ENCODE measurements at places on chromosomes 12 and 14.

DNA sequence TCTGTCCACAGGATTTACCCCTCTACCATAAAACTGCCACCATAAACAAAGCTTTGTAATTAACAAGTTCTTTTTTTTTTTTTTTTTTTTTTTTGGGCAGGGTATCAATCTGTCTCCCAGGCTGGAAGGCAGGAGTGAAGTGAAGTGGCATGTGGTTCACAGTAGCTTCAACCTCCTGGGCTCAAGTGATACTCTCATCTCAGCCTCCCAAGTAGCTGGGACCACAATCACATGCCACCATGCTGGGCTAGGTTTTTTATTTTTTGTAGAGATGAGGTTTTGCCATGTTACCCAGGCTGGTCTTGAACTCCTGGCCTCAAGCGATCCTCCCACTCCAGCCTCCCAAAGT is 61.1 kb upstream of the NUDT4 start:
- no peaks in the 10 kb centered on the region for H3K27me3 ChIP-seq
- no peak overlapping the region for H3K4me3 ChIP-seq
- no peak overlapping the region for H3K27ac ChIP-seq
- peaks cover 3% of the 10 kb centered on the region for H3K4me1 ChIP-seq
- H3K36me3 ChIP-seq: no peaks in the 10 kb centered on the region

GRCh38 chr14:73739899-73740617 is 25.9 kb upstream of the PNMA1 start:
- no peaks in the 10 kb centered on the region for H3K27me3 ChIP-seq
- H3K36me3 ChIP-seq: peaks cover 32% of the 10 kb centered on the region
- peak overlapping the region; percentile 37 for H3K27ac ChIP-seq
- peaks cover 55% of the 10 kb centered on the region for H3K4me1 ChIP-seq
- no peak for DNase-seq
- no peak overlapping the region for H3K4me3 ChIP-seq

- no peak overlapping the region for H3K27ac ChIP-seq
- H3K27me3 ChIP-seq: peaks cover 46% of the 10 kb centered on the region
- H3K4me1 ChIP-seq: peaks cover 1% of the 10 kb centered on the region
- peaks cover under 1% of the 10 kb centered on the region for H3K36me3 ChIP-seq
- H3K4me3 ChIP-seq: no peak overlapping the region
These were observed 6.3 kb downstream of the B4GALNT3 start for GRCh38 chr12:466039-466438.

DNA sequence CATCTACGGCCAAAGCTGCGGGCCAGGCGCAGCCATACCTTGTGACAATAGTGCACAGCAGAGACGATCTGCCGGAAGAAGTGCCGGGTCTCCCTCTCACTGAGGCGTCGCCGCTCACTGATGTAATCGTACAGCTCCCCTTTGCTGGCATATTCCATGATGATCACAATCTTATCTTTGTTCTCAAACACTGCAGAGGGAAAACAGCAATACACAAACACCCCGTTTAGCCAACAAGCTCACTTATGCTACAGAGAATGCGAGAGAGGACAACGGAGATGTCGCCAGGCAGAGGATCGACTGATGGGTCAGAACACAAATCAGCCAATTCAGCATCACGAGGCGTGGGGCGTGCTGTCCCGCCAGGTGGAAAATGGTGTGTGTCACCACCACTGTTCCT is 52.1 kb downstream of the NUAK1 start:
- H3K27me3 ChIP-seq: peaks cover 10% of the 10 kb centered on the region
- DNase-seq: no peak
- no peaks in the 10 kb centered on the region for H3K36me3 ChIP-seq
- H3K27ac ChIP-seq: no peak overlapping the region

DNA sequence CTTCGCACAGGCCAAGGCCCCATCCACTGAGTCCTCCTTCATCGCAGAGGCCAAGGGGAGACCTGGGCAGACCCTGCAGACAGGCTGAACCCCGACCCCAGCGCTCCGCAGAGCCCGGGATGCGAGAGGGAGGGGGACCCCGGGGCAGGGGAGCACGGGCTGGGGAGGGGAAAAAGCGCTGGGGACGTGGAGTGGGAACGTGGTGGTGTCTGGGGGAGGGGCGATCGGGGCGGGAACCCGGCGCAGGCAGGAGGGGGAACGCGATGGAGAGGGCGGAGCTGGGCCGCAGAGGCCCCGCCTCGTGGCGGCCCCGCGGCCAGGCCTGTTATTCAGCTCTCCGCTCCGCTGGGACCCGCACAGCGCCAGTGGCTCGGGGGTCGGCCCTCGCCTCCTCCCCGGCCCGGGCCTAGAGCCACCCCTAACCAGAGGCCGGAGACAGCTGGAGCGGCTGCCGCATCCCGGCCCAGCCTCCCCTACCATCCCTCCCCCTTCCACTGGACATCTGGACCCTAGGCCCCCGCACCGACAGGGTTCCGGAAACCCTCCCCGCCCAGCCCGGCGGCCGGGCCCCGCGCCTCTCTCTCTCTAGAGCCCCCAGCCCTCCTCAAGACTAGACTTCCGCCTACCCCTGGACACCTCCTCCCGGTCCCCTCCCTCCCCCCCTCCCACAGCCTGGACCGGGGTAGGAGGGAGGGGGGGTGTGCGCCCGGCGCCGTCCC is at the start of gene ARHGEF25:
Gene ARHGEF25 (plus strand): TSS at position 328 of the 719 bp plus-strand sequence. CDS start 460 bp downstream, outside the sequence.
- H3K4me3 ChIP-seq: peak within 1 kb of the TSS; percentile 77
- peak; percentile 80 for DNase-seq
- no peaks in the 10 kb centered on the region for H3K36me3 ChIP-seq
- peaks cover 48% of the 10 kb centered on the region for H3K27me3 ChIP-seq
- peaks cover 7% of the 10 kb centered on the region for H3K4me1 ChIP-seq
- peak within 1 kb of the TSS; percentile 62 for H3K27ac ChIP-seq

DNA sequence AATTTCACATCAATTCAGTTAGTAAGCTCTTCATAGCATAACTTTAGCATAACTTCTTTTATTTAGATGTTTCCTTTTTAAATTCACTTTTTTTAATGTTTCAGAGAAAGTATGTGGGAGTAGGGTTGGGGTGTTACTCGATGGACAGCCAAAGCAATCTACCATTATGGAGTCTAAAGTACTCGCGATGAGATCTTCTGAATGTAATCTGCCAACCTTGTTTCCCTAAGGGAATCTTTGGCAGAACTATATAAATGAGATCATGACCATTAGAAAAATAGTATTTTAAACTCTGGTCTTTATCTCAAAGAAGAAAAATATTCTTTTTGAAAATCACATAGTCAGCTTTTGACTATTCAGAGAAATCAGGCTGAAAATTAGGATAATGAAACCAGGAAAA is 103.9 kb downstream of the BBS10 start:
- no peaks in the 10 kb centered on the region for H3K36me3 ChIP-seq
- no peak overlapping the region for H3K4me3 ChIP-seq
- no peak for DNase-seq
- peaks cover 17% of the 10 kb centered on the region for H3K27me3 ChIP-seq
- H3K27ac ChIP-seq: no peak overlapping the region
- no peaks in the 10 kb centered on the region for H3K4me1 ChIP-seq

- no peaks in the 10 kb centered on the region for H3K36me3 ChIP-seq
- H3K27me3 ChIP-seq: peaks cover 18% of the 10 kb centered on the region
- H3K4me1 ChIP-seq: no peaks in the 10 kb centered on the region
These were observed 3.6 kb upstream of the KRT6A start for GRCh38 chr12:52496590-52497071.

GRCh38 chr14:21241218-21241819 is 27.9 kb downstream of the HNRNPC start:
- H3K27me3 ChIP-seq: no peaks in the 10 kb centered on the region
- no peak for DNase-seq
- no peak overlapping the region for H3K4me3 ChIP-seq
- H3K27ac ChIP-seq: peak overlapping the region; percentile 29

- H3K36me3 ChIP-seq: peaks cover 2% of the 10 kb centered on the region
- DNase-seq: no peak
- H3K27ac ChIP-seq: peak overlapping the region; percentile 79
These were observed 23.7 kb downstream of the NINJ2 start for GRCh38 chr12:639566-639965.

- H3K27ac ChIP-seq: peak overlapping the region; percentile 85
- peaks cover 21% of the 10 kb centered on the region for H3K4me1 ChIP-seq
- H3K36me3 ChIP-seq: peaks cover 38% of the 10 kb centered on the region
- H3K4me3 ChIP-seq: no peak overlapping the region
- H3K27me3 ChIP-seq: no peaks in the 10 kb centered on the region
- no peak for DNase-seq
These were observed 8.1 kb downstream of the ATP6V0A2 start for GRCh38 chr12:123720141-123720814.

DNA sequence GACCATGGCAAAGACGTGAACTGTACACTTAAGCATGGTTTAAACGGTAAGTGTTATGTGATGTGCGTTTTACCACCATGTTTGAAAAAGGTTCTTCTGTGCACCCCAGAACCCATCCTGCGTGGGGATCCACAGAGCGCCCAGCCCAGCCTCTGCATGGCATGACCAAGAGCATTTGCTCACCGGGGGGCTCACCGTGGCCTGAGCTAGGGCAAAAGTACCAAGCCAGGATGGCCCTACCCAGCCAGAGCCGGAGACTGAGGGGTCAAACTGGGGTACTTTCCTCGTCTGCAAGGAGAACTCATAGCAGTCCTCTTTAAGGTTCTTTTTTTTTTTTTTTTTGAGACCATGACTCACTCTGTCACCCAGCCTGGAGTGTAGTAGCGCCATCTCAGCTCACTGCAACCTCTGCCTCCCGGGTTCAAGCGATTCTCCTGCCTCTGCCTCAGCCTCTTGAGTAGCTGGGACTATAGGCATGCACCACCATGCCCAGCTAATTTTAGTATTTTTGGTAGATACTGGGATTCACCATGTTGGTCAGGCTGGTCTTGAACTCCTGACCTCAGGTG is 16.4 kb upstream of the ANKRD9 start:
- H3K4me1 ChIP-seq: peaks cover 30% of the 10 kb centered on the region
- H3K36me3 ChIP-seq: peaks cover 1% of the 10 kb centered on the region
- peak overlapping the region; percentile 93 for H3K27ac ChIP-seq
- peak overlapping the region; percentile 94 for H3K4me3 ChIP-seq
- no peak for DNase-seq
- H3K27me3 ChIP-seq: no peaks in the 10 kb centered on the region

DNA sequence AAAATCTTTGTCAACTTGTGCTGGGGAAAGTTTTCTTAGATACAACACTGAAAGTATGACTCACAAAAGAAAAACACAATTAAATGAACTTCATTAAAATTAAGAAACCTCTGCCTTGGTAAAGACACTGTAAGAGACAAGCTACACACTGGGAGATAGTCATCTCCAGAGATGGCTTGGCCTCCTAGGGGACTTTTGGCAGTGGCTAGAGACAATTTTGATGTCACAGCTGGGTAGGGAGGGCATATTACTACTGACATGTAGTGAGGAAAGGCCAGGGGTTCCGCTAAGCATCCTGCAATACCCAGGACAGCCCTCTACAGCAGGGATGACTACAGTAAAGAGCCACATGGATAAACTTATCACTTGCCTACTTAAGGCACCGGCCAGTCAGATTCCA is 8.7 kb upstream of the RNASE4 start:
- no peak overlapping the region for H3K27ac ChIP-seq
- H3K4me1 ChIP-seq: peaks cover 18% of the 10 kb centered on the region
- H3K4me3 ChIP-seq: no peak overlapping the region
- no peak for DNase-seq
- peaks cover 3% of the 10 kb centered on the region for H3K27me3 ChIP-seq

GRCh38 chr12:127373559-127373958 is 893.4 kb upstream of the TMEM132C start:
- H3K27me3 ChIP-seq: no peaks in the 10 kb centered on the region
- no peaks in the 10 kb centered on the region for H3K36me3 ChIP-seq
- no peak overlapping the region for H3K27ac ChIP-seq
- no peak overlapping the region for H3K4me3 ChIP-seq

DNA sequence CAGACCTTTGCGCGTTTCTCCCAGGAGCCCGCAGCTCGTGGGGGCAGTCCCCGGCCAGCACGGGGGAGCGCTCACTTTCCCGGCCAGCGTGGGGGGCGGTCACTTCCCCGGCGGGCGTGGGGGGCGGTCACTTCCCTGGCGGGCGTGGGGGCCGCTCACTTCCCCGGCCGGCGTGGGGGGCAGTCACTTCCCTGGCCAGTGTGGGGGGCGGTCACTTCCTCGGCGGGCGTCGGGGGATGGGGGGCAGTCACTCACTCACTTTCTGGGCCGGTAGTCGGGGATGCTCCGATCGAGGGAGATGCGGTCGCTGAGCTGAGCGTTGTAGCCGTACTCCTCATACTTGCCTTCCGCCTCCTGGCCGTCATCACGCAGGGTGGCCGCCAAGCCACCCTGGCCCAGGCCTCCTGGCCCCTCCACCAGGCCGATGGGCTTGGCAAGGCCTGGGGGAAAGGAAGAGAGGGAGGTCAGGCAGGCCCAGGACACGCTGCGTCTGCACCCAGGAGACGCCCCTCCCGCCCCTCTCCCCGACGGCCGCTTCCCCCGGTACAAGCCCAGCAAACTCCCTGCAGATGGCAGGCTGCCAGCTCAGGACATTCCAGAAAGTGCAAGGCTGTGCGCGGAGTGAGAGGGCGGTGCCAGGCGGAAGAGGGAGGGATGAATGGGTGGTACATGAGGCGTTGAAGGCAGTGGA is 43.3 kb downstream of the GALNT9 start:
- peaks cover 18% of the 10 kb centered on the region for H3K27me3 ChIP-seq
- no peaks in the 10 kb centered on the region for H3K36me3 ChIP-seq
- no peak overlapping the region for H3K4me3 ChIP-seq
- no peak for DNase-seq

DNA sequence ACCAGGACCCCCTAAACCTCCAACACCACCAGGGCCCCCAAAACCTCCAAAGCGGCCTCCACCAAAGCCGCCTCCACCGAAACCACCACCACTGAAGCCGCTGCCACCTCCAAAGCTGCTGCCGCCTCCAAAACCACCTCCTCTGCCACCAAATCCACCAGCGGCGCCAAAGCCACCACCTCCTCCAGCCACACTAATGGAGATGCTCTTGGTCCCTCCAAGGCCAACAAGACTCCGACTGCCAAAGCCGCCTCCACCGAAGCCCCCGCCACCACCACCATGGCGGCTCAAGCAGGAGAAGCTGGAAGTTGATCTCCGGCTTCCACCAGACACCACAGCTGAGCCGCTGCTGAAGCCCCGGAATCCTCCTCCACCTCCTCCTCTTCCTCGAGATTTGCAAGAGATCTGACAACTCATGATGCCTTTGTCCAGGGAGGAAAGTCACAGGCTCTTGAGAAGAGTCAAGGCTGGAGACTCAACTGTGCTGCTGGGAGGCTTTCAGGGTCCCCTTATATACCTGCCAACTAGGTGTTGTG is at the start of gene KRT2:
Gene KRT2 (minus strand): TSS at position 486 of the 536 bp plus-strand sequence. CDS start 69 bp downstream, at position 417.
- peaks cover 22% of the 10 kb centered on the region for H3K4me1 ChIP-seq
- H3K27me3 ChIP-seq: peaks cover 24% of the 10 kb centered on the region
- H3K4me3 ChIP-seq: no peak within 1 kb of the TSS
- H3K27ac ChIP-seq: no peak within 1 kb of the TSS
- peaks cover 2% of the 10 kb centered on the region for H3K36me3 ChIP-seq

- H3K27ac ChIP-seq: no peak overlapping the region
- H3K27me3 ChIP-seq: no peaks in the 10 kb centered on the region
- no peak overlapping the region for H3K4me3 ChIP-seq
- no peaks in the 10 kb centered on the region for H3K36me3 ChIP-seq
- no peak for DNase-seq
These were observed 198.9 kb downstream of the RBM19 start for GRCh38 chr12:113766879-113767878.

- no peak overlapping the region for H3K27ac ChIP-seq
- DNase-seq: no peak
- H3K4me1 ChIP-seq: no peaks in the 10 kb centered on the region
- H3K36me3 ChIP-seq: no peaks in the 10 kb centered on the region
- peaks cover 2% of the 10 kb centered on the region for H3K27me3 ChIP-seq
These were observed 224.3 kb downstream of the NEDD1 start for GRCh38 chr12:97131220-97131981.

- H3K27me3 ChIP-seq: no peaks in the 10 kb centered on the region
- H3K4me1 ChIP-seq: peaks cover 79% of the 10 kb centered on the region
- peak; percentile 84 for DNase-seq
These were observed 37.3 kb downstream of the VDR start for GRCh38 chr12:47867495-47867941.

- H3K4me3 ChIP-seq: peak overlapping the region; percentile 87
- no peaks in the 10 kb centered on the region for H3K36me3 ChIP-seq
- H3K27ac ChIP-seq: peak overlapping the region; percentile 89
- peaks cover 41% of the 10 kb centered on the region for H3K27me3 ChIP-seq
- peak; percentile 97 for DNase-seq
These were observed 31.8 kb upstream of the PLEKHG6 start for GRCh38 chr12:6278439-6279255.

All from activated CD4-positive, alpha-beta T cell treated with anti-CD3 and anti-CD28 coated beads, Interleukin-2, amount 10 ng/mL, durations not matched to agents 24 days and 14 days (primary cell).